ENCODE measurements at places on chromosomes 13 and 19.

DNA sequence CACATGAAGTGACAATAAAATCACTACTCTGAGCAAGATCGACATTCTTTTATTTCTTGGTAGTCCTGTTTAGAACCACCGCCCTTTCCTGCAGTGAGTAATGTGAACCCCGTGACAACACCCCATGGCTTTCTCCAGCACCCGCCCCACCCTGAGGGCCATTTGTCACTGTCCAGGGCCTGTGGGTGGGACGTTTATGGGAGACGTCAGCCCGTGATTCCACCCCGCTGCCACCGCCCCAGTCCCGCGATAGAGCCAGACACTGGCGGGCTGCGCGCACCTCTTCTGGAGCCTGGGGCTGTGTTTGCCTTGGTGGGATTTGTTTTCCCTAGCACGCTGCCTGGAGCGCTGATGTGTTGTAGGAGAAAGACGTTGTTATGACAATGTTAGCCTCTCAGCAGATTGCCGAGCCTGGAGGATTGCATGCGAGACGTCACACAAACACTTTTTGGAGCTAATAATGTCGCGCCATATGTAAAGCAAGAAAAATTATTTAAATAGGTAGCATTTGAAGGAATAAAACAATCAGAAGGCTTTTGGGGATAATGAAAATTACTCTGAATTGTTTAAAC, 263.7 kb downstream of the TEX29 start:
- no peak for DNase-seq

GRCh38 chr19:29831041-29831548, 19.3 kb downstream of the CCNE1 start:
- DNase-seq = peak; percentile 33

DNA sequence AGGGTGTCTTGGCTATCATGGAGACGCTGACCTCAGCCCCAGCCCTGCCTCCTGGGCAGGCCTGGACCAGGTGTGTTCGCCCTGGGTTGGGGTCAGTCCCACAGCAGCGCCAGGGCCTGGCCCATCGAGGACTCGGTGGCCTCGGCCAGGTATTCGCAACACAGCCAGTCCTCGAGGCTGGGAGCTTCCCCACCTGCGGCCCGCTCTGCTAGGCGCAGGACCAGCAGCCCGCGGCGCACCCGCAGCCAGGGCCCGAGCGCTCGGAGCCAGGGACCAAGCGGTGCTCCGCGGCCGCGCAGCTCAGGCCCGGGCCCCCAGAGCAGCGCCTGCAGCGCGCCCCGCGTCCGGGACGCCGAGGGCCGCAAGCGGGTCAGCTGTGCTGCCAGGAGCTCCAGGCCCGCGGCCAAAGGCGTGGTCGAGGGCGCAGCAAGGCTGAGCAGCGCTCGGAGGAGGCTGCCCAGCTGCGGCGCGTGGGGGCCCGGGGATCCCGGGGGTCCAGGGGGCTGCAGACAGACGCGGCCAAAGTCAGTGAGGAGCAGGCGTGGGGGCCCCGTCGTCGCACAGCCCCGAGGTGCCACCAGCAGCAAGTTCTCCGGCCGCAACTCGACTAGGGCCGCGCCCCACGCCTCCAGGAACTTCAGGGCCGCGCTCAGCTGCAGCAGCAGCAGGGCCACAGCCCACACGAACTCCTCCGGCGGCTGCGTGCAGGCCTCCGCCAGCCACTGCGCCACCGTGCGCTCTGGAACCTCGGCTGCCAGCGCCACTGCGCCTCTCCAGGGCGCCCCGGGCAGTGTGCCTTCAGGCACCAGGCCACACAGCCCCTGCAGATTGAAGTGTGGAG, 6.2 kb downstream of the PEAK3 start:
- no peak for DNase-seq

DNA sequence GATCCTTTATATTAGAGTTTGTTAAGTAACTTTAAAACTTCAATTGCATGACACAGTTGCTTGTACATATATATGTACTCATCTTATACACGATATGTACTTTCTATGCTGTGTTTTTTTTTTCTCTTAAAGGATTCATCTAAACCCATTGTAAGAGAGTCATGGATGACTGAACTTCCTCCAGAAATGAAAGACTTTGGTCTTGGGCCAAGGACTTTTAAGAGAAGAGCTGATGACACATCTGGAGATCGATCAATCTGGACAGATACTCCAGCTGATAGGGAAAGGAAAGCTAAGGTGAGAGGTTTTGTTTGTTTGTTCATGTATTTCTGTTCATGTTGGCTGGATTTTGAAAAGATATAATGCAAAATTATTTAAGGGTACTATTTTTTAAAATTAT, 26.0 kb downstream of the GPALPP1 start:
- no peak for DNase-seq

GRCh38 chr19:34676697-34677385, at the start of gene SCGB2B2:
TSS of gene SCGB2B2 (minus strand) at chr19:34677159. CDS start at chr19:34594563, 82,596 bp downstream.
- DNase-seq = no peak

DNA sequence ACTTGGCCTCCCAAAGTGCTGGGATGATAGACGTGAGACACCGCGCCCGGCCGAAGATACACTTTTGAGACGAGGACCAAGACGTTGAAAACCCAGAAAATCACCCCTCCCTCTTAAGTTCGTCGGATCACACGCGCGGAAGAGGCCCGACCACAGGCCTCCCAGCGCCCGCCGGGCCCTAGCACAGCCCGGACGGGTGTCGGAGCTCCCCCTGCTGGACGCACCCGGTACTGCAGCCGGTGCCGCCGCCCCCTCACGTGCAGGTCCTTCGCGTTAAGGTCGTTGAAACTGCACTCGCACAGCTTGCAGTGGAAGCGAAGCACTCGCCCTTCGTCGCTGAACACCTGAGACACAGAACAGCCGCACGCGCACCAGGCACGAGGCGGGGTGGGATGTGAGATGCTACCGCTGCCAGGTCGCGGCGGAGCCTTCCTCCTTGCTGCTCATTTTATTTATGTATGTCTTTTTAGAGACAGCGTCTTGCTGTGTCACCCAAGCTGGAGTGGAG, 35.7 kb upstream of the MATK start:
- DNase-seq = peak; percentile 85

- DNase-seq = no peak
Measured at GRCh38 chr19:49689133-49690078, at the start of gene ADM5. TSS of gene ADM5 (plus strand) at chr19:49689594. CDS start at chr19:49689838, 244 bp downstream.

DNA sequence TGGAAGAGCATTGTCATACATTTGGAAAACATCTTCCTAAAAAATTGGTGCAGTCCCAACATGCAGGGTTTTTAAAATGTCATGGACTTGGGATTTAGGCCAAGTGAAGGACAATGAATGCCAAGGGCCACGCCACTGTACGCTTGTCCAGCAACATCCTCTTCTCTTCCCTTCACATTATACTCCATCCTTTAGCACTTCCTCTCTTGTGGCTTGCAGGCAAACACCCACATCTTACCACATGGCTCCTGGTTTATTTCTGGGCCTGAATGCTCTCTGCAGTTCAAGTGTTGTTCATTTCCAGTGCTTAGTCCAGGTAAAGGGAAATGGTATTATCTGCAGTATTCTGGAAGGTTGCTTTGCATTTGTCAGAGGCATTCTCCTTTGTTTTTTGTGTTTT, 45.0 kb downstream of the CBY2 start:
- no peak for DNase-seq

GRCh38 chr13:50651922-50652321, 191.6 kb downstream of the DLEU7 start:
- no peak for DNase-seq

GRCh38 chr19:45103508-45104319, 10.7 kb downstream of the PPP1R37 start:
- no peak for DNase-seq

DNA sequence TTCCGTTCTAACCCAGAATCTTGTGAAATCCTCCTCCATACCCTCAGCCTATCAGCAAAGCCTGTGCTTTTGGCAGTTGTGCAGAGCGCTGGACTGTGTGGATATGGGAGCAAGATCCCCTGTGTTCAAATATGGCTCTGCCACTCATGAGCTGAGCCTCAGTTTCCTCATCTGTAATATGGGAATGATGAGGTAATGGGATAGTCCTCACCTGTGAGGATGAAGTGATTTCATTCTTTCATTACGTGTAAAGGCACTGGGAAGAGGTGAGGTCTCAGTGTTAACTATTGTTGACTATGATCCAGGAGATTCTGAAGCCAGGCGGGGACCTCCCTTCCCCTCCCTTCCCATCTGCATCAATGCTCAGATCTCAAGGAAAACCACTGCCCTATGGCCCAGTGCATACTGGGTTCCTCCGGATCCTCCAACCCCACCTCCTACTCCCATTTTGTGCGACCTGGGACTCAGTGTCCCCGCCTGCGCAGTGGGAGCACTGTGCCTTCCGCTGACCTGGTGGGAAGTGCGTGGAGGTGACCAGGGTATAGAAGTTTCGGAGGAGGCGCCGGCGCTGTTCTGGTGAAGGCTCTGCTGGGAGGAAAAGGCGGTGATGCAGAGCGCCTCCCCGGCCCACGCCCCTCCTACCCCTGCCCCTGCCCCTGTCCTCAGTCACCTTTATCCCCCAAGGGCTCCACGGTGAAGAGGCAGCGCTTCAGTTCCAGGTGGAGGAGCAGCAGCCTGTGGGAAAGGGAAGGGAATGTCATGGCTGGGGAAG, 5.0 kb downstream of the FUZ start:
- DNase-seq = no peak

GRCh38 chr19:55738302-55738701, at the start of gene NLRP9:
TSS of gene NLRP9 (minus strand) at chr19:55738402. CDS start at chr19:55738374, 28 bp downstream.
- no peak for DNase-seq

DNA sequence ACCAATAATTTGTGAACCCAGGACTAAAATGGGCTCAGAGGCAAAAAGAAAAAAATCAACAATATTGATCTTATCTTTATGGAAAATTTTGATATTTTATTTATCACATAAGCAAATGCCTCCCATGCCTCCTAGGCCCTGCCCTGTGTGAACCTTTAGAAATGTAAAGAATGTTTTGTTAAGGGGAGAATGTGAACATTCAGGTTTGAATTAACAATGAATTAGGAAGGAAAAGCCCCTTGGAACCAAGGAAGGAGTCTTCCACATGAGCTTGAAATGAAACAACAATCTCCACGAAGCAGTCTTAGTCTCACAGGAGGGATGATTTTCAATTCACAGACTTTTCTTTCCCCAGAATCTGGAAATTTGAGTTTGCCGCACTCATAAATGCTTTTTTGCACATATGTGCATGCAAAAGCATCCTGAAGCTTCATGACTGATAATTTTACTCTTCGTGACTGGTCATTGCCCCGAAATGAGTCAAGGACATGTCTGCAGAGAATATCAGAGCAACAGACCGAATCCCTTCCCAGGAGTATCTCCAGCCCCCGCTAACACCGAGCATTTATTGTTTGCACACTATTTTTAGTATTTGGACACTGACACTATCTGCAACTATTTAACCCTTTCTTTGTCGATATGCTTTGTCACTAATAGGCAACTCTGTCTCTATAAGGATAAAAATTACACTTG, 135.2 kb downstream of the DCT start:
- no peak for DNase-seq

GRCh38 chr19:30873691-30874090, 475.5 kb downstream of the TSHZ3 start:
- no peak for DNase-seq

GRCh38 chr13:25867038-25867437, 184.8 kb downstream of the SHISA2 start:
- no peak for DNase-seq

DNA sequence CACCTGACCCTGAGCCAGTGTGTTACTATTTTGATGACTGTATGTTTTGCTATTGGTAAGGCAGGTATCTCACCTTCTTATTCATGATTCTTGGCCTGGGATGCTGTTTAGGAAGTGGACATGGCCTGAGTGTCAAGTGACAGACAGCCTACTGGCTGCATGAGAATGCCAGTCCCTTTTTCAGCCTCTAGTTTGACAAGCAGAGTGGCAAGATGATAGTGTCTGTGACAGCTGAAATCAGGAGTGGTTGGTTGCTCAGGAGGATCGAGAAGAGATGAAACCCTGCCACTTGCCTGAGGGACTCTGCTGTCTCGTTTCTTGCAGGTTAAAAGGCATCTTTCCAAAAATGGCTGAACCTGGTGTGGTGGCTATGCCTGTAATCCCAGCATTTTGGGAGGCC, 7.1 kb upstream of the ELOF1 start:
- no peak for DNase-seq

- DNase-seq = no peak
Measured at GRCh38 chr13:48731001-48731658, 77.4 kb downstream of the CYSLTR2 start.

Data from activated T-helper 1 cell treated with anti-CD3 and anti-CD28 coated beads, Interleukin-2, amount 50 U/mL, for 16 hours (primary cell).